ENCODE measurements at places on chromosomes 13 and 19.

- H3K36me3 ChIP-seq = no peaks in the 10 kb centered on the region
- H3K27me3 ChIP-seq = no peaks in the 10 kb centered on the region
- peaks cover 10% of the 10 kb centered on the region for H3K4me1 ChIP-seq
- DNase-seq = no peak
These were observed 72.6 kb downstream of the NBEA start for GRCh38 chr13:35014606-35015213.

DNA sequence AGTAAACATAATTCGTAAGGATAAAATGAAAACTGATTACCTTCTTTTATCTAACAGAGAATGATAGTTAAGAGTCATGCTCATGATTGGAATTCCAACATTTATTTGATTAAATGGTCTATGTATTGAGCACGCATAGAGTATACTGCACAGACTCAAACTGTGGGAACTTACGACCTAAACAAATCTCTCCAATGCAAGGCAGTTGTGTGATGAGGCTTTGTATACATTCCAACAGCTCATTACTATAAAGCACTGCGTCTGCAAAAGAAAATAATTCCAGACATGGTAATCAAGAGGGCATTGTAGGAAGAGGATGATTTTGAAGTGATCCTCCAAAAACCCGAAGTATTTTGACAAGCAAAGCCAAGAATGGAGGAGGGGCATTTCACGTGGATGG is 169.5 kb downstream of the NUFIP1 start:
- no peak overlapping the region for H3K4me3 ChIP-seq
- peaks cover 14% of the 10 kb centered on the region for H3K27me3 ChIP-seq
- DNase-seq = no peak
- no peak overlapping the region for H3K27ac ChIP-seq
- peaks cover 23% of the 10 kb centered on the region for H3K4me1 ChIP-seq

DNA sequence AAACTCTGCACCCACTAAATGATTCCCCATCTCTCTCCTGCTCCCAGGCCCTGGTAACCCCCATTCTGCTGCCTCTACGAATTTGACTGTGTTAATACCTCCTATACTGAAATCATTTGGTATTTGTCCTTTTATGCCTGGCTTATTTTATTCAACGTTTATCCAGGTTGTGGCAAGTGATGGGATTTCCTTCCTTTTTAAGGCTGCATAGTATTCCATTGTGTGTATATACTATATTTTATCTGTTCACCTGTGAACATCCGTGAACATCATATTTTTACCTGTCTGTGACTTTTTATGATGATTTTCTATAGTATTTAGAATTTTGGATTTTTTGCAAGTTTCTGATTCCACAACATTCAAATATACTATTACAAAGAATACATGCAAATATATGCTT is 13.9 kb upstream of the CEBPG start:
- DNase-seq = no peak
- peaks cover 12% of the 10 kb centered on the region for H3K27me3 ChIP-seq
- no peak overlapping the region for H3K27ac ChIP-seq
- H3K4me3 ChIP-seq = no peak overlapping the region
- no peaks in the 10 kb centered on the region for H3K4me1 ChIP-seq

- H3K36me3 ChIP-seq = no peaks in the 10 kb centered on the region
- H3K4me1 ChIP-seq = no peaks in the 10 kb centered on the region
- H3K27ac ChIP-seq = no peak overlapping the region
- DNase-seq = no peak
- no peak overlapping the region for H3K4me3 ChIP-seq
These were observed 149.8 kb upstream of the FREM2 start for GRCh38 chr13:38537051-38537450.

DNA sequence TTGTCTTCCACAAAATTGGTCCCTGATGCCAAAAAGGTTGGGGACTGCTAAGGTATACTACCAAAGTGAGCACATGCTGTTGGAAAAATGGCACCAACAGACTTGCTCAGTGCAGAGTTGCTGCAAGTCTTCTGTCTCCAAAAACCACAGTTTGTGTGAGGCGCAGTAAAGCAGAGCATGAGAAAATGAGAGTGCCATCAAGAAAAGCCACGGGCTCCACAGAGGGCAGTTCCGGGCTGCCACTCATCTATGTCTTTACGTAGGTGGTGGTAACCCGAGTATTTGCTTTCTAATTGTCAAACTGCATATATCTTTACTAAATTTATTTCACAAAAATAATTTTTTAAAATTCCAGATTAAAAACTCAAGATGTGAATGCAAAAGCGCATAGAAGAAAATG is 123.8 kb downstream of the RNF17 start:
- H3K4me3 ChIP-seq = no peak overlapping the region
- H3K27me3 ChIP-seq = no peaks in the 10 kb centered on the region
- H3K4me1 ChIP-seq = no peaks in the 10 kb centered on the region
- H3K36me3 ChIP-seq = peaks cover 35% of the 10 kb centered on the region

- no peak overlapping the region for H3K27ac ChIP-seq
- DNase-seq = no peak
- no peak overlapping the region for H3K4me3 ChIP-seq
- peaks cover 12% of the 10 kb centered on the region for H3K27me3 ChIP-seq
- peaks cover 2% of the 10 kb centered on the region for H3K4me1 ChIP-seq
These were observed 221.3 kb downstream of the MYO16 start for GRCh38 chr13:108850691-108851090.

GRCh38 chr19:12769689-12770088 is 5.7 kb downstream of the HOOK2 start:
- peaks cover 9% of the 10 kb centered on the region for H3K4me1 ChIP-seq
- H3K27me3 ChIP-seq = no peaks in the 10 kb centered on the region
- H3K4me3 ChIP-seq = no peak overlapping the region
- DNase-seq = peak; percentile 57

GRCh38 chr19:1856345-1856697 is 7.1 kb downstream of the KLF16 start:
- peaks cover 4% of the 10 kb centered on the region for H3K36me3 ChIP-seq
- H3K27me3 ChIP-seq = no peaks in the 10 kb centered on the region
- H3K27ac ChIP-seq = peak overlapping the region; percentile 86
- peak overlapping the region; percentile 82 for H3K4me3 ChIP-seq

DNA sequence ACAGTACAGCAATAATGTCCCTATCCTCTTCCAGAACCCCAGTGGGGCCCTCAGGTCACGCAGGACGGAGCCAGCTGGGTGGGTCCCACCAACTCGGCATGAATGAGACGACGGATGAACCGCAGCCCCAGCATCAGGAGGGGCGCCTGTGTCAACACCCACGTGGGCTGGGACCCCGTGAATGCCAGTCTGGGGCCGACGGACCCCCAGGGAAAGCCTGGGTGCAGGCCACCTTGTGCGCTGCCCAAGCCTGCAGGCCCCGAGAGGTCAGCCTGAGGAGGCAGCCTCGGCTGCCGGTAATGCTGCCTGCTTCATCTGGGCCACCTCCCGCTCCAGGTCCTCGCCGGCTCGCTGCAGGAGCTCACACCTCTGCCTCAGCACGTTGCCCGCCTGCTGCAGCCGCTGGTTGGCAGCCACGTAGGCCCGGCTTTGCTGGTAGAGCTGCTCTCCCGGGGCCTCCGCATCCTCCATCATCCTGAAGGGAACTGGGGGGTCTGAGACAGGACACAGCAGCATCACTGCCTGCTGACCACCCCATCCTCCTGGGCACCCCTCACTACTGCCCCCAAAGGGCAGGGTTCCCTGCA is 4.2 kb downstream of the C19orf25 start:
- H3K27me3 ChIP-seq = peaks cover 13% of the 10 kb centered on the region
- peaks cover 9% of the 10 kb centered on the region for H3K36me3 ChIP-seq
- DNase-seq = no peak
- no peak overlapping the region for H3K27ac ChIP-seq
- no peak overlapping the region for H3K4me3 ChIP-seq

DNA sequence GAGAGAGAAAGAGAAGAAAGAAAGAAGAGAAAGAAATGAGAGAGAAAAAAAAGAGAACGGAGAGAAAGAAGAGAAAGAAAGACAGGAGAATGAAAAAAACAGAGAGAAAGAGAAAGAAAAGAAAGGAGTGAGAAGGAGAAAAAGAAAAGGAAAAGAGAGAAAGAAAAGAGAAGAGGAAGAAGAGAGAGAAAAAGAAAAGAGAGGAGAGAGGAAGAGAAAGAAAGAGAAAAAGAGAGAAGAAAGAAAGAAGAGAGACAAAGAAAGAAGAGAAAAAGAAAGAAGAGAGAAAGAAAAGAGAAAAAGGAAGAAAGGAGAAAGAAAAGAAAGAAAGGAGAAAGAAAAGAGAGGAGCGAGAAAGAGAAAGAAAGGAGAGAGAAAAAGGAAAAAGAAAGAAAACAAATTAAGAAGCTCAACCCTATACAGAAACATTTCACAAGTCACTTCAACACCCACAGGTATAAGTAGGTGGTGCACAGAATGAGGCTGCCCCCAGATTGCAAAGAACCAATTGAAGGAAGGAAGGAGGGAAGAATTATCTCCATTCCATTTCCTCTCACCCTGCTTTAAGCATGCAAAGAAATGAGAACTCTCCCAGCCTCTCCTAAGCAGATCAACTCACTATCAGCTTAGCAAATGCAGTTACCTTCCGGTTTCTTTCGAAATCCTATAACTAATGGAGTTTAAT is 98.8 kb upstream of the CACNA1A start:
- no peaks in the 10 kb centered on the region for H3K36me3 ChIP-seq
- peaks cover 8% of the 10 kb centered on the region for H3K4me1 ChIP-seq
- no peak for DNase-seq
- no peak overlapping the region for H3K4me3 ChIP-seq
- H3K27me3 ChIP-seq = peaks cover 20% of the 10 kb centered on the region

DNA sequence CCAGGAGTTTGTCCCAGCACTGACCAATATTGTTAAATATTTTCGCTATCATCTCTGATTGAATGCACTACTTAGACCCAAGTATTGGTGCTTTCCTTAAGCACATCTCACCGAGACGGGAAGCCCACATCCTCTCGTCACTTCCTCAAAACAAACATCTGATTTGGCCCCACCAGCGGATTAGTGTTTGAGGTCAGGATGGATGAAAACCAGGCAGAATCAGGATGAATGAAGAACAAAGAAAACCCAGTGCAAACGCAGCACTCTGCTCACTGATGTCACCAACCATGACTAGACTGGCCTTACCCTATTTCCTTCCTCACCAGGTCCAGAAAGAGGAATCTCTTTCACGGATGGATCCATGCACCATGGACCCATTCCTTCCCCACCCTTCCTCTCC is 6.0 kb downstream of the PLAUR start:
- peaks cover 21% of the 10 kb centered on the region for H3K4me1 ChIP-seq
- H3K36me3 ChIP-seq = peaks cover 22% of the 10 kb centered on the region
- H3K27ac ChIP-seq = peak overlapping the region; percentile 18
- no peaks in the 10 kb centered on the region for H3K27me3 ChIP-seq

DNA sequence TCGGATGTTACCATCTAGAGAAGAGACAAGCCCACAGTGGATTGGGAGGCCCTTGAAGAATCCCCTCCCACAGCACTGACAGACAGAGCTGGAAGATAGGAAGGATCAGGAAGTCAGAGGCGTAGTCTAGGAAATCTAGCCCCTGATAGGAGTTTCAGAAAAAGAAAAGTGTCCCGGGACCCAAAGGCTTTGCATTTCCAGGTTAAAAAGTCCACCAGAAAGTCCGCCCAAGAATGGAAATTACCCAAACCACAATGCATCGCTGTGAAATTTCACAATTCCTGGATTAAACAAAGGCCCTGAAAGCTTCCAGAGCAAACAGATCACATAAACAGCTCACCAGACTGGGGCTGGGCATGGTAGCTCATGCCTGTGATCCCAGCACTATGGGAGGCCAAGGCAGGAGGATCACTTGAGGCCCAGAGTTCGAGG is 146.9 kb downstream of the KDM4B start:
- no peaks in the 10 kb centered on the region for H3K27me3 ChIP-seq
- H3K4me3 ChIP-seq = no peak overlapping the region
- H3K27ac ChIP-seq = no peak overlapping the region
- H3K36me3 ChIP-seq = peaks cover 14% of the 10 kb centered on the region
- no peak for DNase-seq

GRCh38 chr19:19463348-19464117 is 51.8 kb downstream of the TSSK6 start:
- H3K27me3 ChIP-seq = no peaks in the 10 kb centered on the region
- peaks cover 58% of the 10 kb centered on the region for H3K36me3 ChIP-seq
- H3K27ac ChIP-seq = peak overlapping the region; percentile 63
- DNase-seq = no peak
- H3K4me1 ChIP-seq = peaks cover 56% of the 10 kb centered on the region

GRCh38 chr13:57631596-57632275 is at the start of gene PCDH17:
Gene PCDH17, plus strand, starts transcription at chr13:57631744. Its CDS starts 803 bp downstream, at chr13:57632547.
- peak within 1 kb of the TSS; percentile 60 for H3K4me3 ChIP-seq
- H3K36me3 ChIP-seq = peaks cover 19% of the 10 kb centered on the region
- peaks cover 75% of the 10 kb centered on the region for H3K27me3 ChIP-seq
- H3K4me1 ChIP-seq = peaks cover 36% of the 10 kb centered on the region

DNA sequence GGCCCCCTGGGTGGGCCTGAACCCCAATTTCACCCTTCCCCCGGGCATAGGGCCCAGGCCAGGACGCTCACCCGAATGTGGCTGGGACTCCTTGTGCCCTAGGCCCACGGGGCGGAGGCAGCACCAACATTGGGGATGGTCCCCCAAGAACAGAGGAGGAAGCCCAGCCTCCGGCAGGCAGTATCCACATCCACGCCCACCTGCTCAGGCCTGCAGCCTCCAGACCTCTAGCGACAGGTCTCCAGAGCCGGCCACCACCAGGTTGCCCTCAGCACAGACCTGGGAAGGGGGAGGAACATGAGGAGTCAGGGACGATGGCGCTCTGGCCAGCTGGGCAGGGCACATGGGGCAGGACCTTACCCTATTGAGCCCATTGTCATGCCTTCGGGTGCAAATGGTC is 1.2 kb downstream of the GNG14 start:
- H3K27ac ChIP-seq = no peak overlapping the region
- no peak overlapping the region for H3K4me3 ChIP-seq
- H3K36me3 ChIP-seq = peaks cover 2% of the 10 kb centered on the region

DNA sequence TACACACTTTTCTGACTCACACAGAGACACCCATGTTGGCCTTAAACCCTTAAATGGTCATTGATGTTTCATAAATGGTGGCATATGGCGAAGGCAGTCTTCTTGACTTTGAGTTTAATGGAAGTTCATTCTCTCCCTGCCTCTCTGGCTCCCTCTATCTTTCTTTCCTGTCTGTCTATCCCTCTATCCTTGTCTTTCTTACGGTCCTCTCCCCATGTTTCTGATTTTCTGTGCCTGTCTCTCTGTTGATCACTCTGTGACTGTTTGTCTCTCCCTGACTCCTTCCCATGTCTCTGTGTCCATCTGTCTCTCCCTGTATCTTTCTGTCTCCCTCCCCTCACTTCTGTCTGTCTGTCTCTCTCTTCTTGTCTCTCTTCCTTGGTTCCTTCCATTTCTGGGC is 43.2 kb upstream of the SHKBP1 start:
- H3K27me3 ChIP-seq = peaks cover 26% of the 10 kb centered on the region
- DNase-seq = no peak
- no peaks in the 10 kb centered on the region for H3K36me3 ChIP-seq
- no peak overlapping the region for H3K4me3 ChIP-seq
- H3K4me1 ChIP-seq = peaks cover 11% of the 10 kb centered on the region

GRCh38 chr13:33285420-33286124 is at the start of gene STARD13:
Gene STARD13, minus strand, starts transcription at chr13:33285755. Its CDS starts 117 bp downstream, at chr13:33285638.
- H3K4me1 ChIP-seq = peaks cover 16% of the 10 kb centered on the region
- no peaks in the 10 kb centered on the region for H3K36me3 ChIP-seq
- H3K27me3 ChIP-seq = peaks cover 60% of the 10 kb centered on the region

DNA sequence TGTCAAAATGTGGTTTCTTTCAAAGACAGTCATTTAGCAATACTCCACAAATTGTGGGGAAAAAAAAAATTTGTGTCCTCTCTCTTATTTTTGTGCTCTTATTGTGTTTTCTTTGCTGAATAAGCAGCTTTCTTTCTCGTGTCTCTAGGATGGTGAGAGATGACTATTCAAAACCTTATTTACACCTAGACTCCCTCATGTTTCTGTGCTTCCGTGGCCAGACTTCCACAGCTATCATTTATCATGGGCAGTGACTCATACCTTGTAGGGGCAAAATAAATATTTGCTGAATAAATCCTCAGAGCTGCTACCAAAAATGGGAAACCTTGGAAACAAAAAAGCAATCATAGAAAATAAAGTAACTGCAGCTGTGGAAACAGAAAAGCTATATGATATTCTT is 204.9 kb upstream of the MIR17HG start:
- no peak for DNase-seq
- H3K4me3 ChIP-seq = no peak overlapping the region
- H3K4me1 ChIP-seq = no peaks in the 10 kb centered on the region
- no peaks in the 10 kb centered on the region for H3K36me3 ChIP-seq
- no peak overlapping the region for H3K27ac ChIP-seq
- no peaks in the 10 kb centered on the region for H3K27me3 ChIP-seq

Measured in activated naive CD8-positive, alpha-beta T cell treated with anti-CD3 and anti-CD28 coated beads for 36 hours (primary cell).